ENCODE measurements at places on chromosomes 13 and 19. TPM values are rescaled to one million over a fixed set of nuclear protein-coding genes. Genes with fewer than 3 reads are reported as not detected.
A peak's percentile ranks its signal among the peaks of the same experiment; 100 is the strongest.

GRCh38 chr19:56119582-56119978 is 1.5 kb downstream of the ZNF787 start:
- peak overlapping the region; percentile 89 for H3K4me3 ChIP-seq
- peak overlapping the region; percentile 92 for H3K27ac ChIP-seq
- peaks cover 13% of the 10 kb centered on the region for H3K36me3 ChIP-seq
- H3K4me1 ChIP-seq: peaks cover 40% of the 10 kb centered on the region

GRCh38 chr13:42379241-42379640 is 107.3 kb downstream of the AKAP11 start:
- H3K4me1 ChIP-seq: peaks cover 61% of the 10 kb centered on the region
- H3K27ac ChIP-seq: peak overlapping the region; percentile 90
- H3K4me3 ChIP-seq: no peak overlapping the region
- H3K36me3 ChIP-seq: peaks cover 20% of the 10 kb centered on the region

DNA sequence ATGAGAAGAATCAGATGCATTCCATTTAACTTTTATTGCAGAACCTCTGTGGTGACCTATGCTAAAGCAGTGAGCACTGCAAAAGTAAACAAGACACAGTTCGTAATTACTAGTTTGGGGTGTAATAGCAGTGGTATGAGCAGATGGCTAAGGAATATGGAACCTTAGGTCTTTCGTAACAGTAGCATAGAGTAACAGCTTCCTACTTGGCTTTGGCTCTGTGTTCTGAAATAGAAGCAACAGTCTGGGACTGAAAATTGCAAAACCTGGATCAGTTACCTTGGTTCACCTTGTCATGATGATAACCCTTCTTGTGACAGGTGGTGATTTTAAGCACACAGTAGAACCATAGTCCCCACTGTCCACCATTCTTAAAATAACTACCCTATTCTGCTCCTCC is 303.4 kb downstream of the GPC6 start:
- DNase-seq: no peak
- H3K27me3 ChIP-seq: no peaks in the 10 kb centered on the region
- no peaks in the 10 kb centered on the region for H3K36me3 ChIP-seq

DNA sequence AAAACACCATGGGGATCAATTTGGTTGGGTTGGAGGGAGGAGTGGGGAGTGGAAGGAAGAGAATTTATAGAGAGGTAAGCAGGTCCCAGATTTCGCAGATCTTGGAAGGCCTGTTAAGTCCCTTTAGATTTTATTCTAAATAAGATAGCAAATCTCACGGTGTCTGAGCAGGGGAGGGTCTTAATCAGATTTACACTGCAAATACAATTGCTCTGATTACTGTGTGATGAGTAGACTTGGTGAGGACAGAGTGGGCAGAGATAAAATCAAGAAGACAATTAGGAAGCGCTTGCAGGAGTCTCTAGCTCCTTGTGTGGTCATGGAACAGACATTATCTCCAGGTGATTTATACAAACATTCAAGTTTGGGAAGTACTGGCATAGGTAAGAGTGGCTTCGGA is 126.0 kb downstream of the GPC6 start:
- H3K4me3 ChIP-seq: no peak overlapping the region
- no peaks in the 10 kb centered on the region for H3K4me1 ChIP-seq
- H3K36me3 ChIP-seq: no peaks in the 10 kb centered on the region

GRCh38 chr19:4557971-4558941 is 1.2 kb downstream of the SEMA6B start:
- no peaks in the 10 kb centered on the region for H3K27me3 ChIP-seq
- no peaks in the 10 kb centered on the region for H3K36me3 ChIP-seq
- no peak overlapping the region for H3K4me3 ChIP-seq
- H3K27ac ChIP-seq: no peak overlapping the region
- peaks cover 1% of the 10 kb centered on the region for H3K4me1 ChIP-seq

DNA sequence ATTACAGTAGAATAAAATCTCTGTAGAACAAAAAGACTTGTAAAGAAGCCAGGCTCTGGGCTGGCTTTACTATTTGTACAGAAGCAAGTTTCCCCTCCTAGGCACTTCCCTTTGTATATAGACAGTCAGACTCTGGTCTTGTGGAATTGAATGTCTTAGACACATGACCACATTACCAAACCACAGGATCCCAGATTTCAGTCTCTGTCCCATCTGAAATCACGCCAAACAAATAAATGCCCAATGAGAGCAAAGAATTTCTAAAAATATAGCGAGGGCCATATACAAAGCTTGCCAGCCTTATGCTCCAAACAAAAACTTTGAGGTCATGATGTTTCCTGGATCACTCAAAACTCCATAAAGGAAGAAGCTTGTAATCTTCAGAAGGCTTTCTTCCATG is 23.9 kb downstream of the CCDC70 start:
- peaks cover 17% of the 10 kb centered on the region for H3K27me3 ChIP-seq
- no peaks in the 10 kb centered on the region for H3K36me3 ChIP-seq
- DNase-seq: no peak
- no peak overlapping the region for H3K4me3 ChIP-seq
- H3K4me1 ChIP-seq: no peaks in the 10 kb centered on the region
- no peak overlapping the region for H3K27ac ChIP-seq

DNA sequence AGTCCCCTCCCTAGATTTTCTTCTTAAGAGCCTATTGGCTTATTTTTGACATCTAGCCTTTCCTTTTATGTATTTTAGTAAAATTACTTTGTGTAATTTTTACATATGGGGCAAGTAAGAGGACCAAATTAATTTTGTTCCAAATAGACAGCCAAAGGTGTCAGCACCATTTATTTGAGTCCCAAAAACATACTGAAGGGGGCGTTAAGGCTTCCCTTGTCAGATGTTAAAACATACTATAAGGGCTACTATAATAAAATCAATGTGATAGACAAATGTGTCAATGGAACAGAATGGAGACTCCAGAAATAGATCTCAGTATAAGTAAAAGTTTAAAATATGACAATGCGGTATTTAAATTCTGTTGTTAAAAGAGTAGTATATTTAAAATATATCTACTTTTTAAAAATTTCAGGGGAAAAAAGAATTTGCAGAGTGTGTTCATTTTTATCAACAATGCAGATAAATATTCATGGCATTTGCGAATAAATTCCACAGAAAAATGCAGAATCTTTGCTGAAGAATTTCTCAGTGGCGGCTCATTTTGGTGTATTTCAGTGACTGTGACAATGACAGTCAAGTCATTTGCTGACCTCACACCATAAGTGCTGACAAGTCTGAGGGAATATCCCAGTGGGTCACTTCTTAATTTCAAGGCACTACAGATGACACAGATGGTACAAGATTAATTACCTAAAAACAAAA is 133.7 kb downstream of the MTUS2 start:
- no peaks in the 10 kb centered on the region for H3K27me3 ChIP-seq
- H3K27ac ChIP-seq: no peak overlapping the region
- H3K36me3 ChIP-seq: no peaks in the 10 kb centered on the region
- no peaks in the 10 kb centered on the region for H3K4me1 ChIP-seq

GRCh38 chr13:49690133-49690994 is 922 bp downstream of the EBPL start:
- H3K27me3 ChIP-seq: no peaks in the 10 kb centered on the region
- H3K4me1 ChIP-seq: peaks cover 24% of the 10 kb centered on the region
- H3K36me3 ChIP-seq: peaks cover 19% of the 10 kb centered on the region

ETV2 gene
- 0.65 TPM for total RNA-seq

BABAM1 gene
- total RNA-seq: 100 TPM

ATP4A gene
- total RNA-seq: not detected

Data from activated CD4-positive, alpha-beta memory T cell treated with anti-CD3 and anti-CD28 coated beads, Interleukin-2, amount 10 ng/mL, durations not matched to agents 7 days and 5 days (primary cell).